ENCODE measurements at places on chromosomes 7 and 10. TPM values are rescaled to one million over a fixed set of nuclear protein-coding genes. Genes with fewer than 3 reads are reported as not detected.

GRCh38 chr10:133230387-133231195 is 574 bp downstream of the UTF1 start:
- no peak for DNase-seq

DNA sequence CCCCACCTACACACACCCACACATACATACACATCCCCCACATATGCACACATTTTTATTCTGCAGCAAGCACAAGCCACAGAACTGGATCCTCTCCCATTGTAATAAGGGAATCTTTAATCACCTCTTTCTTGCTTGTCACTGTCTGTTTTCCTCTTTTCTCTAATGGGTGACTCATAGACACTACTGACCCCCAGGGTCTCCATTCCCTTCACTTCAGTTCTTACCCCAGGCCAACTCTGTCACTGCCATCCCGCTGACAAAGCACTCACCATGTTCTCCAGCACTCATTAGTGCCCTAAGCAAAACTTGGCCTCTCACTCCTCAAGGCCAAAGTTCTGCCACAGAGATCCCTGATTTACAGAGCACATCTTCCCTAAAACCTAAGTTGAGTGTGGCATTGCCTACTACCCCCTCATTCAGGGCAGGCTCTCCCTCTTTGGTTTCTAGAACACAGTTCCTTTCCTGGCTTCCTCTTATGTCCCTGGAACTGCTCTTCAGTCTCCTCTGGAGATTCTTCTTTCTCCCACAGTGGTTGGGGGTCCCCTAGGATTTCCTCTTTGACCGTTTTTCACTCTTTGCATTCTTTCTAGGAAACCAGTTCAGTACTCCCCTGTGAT is 39.6 kb upstream of the INHBA start:
- no peak for DNase-seq

- DNase-seq = no peak
Measured at GRCh38 chr7:133945497-133945896, 181.6 kb upstream of the LRGUK start.

DNA sequence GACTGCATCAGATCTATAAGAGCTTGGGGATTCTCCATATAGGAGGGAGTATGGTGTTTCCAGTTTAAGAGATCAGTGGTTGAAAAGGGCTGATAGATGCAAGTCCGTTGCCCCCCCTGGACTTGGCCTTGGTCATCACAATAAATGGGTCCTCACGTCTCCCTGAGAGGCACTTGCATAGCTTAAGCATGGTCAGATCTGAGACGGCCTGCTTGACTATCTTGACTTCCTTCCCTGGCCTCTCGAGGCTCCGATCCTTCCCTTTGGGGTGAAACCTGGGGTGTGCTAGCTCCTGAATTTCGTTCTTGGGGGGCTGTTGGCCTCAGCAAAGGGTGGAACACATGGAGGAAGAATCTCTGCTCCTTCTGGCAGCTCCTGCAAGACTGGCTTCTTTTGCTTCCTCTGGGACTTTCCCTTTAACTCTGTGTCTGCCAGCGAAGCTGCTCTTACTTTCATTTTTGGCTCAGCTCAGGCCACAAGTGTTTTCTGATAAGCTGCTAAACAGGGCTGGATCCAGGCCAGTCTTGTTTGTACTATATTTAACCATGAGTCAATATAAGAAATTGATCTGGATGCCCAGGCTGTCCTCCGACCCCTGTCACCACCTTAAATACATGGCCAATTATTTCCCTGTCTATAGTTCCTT is 11.2 kb upstream of the ZNF485 start:
- DNase-seq = no peak

DNA sequence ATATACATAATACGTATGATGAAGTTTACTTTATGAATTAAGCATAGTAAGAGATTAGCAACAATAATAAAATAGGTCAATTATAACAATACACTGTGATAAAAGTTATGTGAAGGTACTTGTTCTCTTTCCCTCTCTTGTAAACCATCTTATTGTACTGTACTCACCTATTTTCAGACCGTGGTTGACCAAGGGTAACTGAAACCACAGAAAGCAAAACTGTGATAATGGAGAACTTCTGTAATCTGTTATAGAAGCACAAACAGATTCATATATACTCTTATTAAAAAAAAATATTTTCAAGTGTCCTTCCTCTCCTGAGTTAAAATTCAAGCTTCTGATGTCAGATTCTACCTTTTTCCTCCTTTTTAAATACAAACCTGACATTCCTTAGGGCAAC is 1247.8 kb upstream of the SORCS1 start:
- DNase-seq = no peak

DNA sequence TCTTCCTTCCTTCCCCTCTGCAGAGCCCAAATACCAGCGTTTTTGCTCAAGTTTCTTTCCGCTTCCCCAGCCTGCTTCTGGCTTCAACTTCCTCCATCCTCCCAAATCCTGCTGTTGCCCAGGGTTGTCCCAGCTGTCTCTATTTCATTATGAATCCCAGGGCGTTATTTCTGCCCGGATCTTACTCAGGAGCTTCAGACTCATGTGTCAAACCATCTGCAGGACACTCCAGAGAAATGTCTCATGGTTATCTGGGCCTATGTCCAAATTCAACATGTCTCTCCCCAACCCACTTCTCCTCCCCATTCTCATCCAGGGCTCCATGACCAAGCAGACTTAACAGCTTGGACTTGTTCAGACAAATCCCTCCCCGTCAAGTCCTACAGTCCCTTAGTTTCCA is 15.6 kb downstream of the ARHGAP22 start:
- DNase-seq = no peak

DNA sequence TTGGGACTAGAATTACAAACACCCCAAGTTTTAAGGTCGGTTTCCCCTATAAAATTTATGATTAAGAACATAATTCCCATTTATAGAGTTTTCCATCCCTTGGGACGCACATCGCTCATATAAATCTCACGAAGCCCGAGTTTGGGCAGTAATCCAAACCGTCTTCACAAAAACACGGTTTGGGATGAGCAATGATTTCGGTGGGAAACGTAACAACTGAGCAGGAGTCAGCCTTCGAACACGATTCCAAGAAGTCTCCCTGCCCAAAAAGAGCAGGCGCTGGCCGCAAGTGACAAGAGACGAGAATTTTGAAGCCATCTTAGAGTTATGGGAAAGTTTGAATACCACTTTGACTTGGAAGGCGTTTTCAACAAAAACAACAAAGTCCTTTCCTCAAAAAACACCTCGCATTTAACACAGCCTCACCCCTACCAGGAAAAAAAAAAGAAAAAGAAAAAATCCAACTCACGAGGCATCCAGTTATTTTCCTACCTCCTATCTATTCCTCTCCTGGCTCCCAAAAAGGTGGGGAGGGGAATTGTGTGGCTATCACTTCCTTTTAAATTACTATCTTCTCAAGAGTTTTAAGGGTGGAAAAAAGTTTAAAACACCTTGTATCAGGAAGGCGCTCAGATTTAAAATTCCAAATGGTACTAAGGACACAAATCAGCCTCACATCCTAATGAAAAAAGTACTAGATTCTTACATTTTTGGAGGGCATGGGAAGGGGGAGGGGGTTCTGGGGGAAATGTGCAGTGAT is 1.6 kb downstream of the SEPHS1 start:
- no peak for DNase-seq

- DNase-seq = no peak
Measured at GRCh38 chr7:115356139-115356746, 434.3 kb downstream of the MDFIC start.

The AKR1C4 gene
- not detected for total RNA-seq

The LBX1 gene
- total RNA-seq = not detected

The DPP6 gene
- 0.60 TPM for total RNA-seq

The SFRP5 gene
- 519 TPM for total RNA-seq

The CNPY1 gene
- total RNA-seq = 0.30 TPM

The PILRA gene
- total RNA-seq = 27.3 TPM

The BBIP1 gene
- total RNA-seq = 25.2 TPM

The BCCIP gene
- total RNA-seq = 30.6 TPM
